Stimulated activated CD8-positive, alpha-beta memory T cell treated with anti-CD3 and anti-CD28 coated beads, Interleukin-4, amount 100 ng/mL, for 1 hour (primary cell): ENCODE measurements at places on chromosomes 5 and 9.

- no peak for DNase-seq
Measured at GRCh38 chr5:32342656-32343055, 29.9 kb upstream of the MTMR12 start.

DNA sequence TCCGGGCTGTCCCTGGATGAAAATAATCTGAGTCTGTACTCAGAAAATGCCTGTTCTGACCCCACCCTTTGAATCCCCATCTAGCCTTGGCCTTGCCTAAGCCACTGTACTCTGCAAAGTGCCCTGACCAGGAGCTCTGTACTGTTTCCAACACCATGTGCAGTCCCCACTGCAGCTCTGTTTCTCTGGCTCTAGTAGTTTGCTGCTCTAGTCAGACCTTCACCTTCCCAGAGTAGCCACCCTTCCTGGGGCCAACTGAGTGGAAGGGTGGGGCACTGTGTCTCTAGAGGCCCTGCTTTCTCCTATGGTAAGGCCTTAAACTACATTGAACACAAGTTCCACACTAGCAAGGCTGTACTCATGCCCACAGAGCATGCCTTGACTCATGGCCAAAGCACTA is 31.9 kb downstream of the P4HA2 start:
- DNase-seq = no peak

- DNase-seq = no peak
Measured at GRCh38 chr5:172141949-172142319, 46.1 kb downstream of the STK10 start.

DNA sequence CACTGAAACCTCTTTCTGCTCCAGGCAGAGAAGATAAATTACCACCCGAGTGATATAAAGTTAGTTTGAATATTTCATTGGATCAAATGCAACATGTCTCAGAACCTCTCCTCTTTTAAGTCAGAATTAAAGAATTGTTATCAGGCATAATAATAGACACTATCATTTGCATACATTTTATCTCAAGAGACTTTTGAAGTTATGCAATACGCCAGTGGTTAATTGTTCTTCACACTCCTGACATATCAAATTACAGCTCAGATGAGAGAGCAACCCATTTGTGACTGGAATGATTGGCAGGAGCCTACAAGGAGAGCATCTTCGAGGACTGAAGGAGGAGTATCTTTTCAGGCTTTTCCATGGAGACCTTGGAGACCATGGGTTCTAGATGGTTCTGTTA is 452.2 kb downstream of the KDM4C start:
- no peak for DNase-seq
